Fibroblast of the aortic adventitia (primary cell): ENCODE measurements at places on chromosomes 1 and 21. TPM values are rescaled to one million over a fixed set of nuclear protein-coding genes. Genes with fewer than 3 reads are reported as not detected.

KRTAP19-7 gene
- total RNA-seq: not detected in 2 replicates

PSRC1 gene
- total RNA-seq: 10.0 and 19.0 TPM in 2 replicates

ACTA1 gene
- not detected in 2 replicates for total RNA-seq

SMG7 gene
- total RNA-seq: 6.9 and 29.0 TPM in 2 replicates

VASH2 gene
- 0.90 and 3.3 TPM in 2 replicates for total RNA-seq

ADAM30 gene
- total RNA-seq: not detected in 2 replicates

FAM78B gene
- total RNA-seq: 0.25 and 0.27 TPM in 2 replicates
